ENCODE measurements at places on chromosomes 1 and 21. TPM values are rescaled to one million over a fixed set of nuclear protein-coding genes. Genes with fewer than 3 reads are reported as not detected.

DNA sequence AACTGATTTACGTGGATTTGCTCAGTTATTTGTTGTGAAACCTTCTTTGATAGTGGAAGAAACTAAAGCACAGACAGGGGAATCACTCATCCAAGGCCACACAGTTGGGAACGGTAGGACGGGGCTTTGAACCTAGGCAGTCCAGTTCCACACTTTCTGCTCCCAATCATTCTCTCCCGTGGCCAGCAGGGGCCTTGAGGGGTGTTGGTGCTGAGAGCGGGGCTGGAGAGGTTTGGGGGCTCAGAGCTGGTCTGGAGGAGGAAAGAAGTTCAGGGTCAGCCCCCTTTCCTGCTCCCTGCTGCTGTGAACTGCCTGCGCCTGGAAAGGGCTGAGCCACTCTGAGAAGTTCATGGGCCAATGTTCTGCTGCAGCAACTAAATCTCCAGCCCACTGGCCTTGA is 31.4 kb upstream of the ACTL8 start:
- DNase-seq: no peak

DNA sequence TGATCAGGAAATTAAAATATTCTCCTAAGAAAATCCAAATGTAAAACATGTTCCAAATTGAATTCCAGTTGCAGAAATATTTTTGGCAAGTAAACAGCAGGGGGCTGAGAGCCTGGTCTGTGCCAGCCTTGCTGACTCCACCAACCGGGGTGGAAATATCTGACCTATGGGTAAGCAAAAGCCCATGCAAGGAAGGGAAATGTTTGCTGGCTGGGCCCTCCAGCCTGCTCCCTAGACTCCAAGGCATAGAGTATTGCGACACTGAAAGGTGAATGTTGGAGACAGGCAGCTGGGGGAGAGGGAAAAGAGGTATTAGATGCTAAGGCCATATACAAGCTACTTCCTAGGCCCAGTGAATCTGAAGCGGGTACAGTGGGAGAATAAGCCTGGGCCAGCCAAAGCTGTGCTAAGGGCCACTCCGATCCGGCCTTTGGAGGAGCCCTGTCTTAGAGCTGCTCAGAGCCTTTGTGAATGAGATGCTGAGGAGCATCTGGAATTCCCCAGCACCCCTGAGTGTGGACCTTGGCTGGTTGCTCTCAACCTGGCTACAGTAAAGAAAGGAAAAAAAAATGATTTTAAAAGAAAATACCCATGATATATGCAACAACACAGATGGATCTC is 24.9 kb upstream of the ATP1B1 start:
- DNase-seq: no peak

DNA sequence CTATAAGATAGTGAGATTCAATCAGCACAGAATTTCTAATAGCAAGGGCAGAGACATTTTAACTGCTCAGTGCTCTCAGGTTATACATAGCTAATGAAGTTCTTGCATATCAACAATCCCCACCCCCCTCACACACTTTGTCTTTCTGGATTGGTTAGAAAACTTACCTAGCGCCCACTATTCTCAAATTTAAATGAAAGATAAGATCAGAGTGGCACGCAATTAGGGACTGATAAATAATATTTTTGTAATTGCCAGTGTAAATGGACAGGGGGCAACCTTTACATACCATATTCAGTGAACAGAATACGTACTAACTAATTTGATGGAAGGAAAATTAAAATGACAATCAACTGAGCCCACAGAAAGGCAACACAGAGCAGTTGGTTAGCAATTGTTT is 11.7 kb downstream of the SELL start:
- no peak for DNase-seq

The OSCP1 gene
- 3.5 TPM for total RNA-seq

DNA sequence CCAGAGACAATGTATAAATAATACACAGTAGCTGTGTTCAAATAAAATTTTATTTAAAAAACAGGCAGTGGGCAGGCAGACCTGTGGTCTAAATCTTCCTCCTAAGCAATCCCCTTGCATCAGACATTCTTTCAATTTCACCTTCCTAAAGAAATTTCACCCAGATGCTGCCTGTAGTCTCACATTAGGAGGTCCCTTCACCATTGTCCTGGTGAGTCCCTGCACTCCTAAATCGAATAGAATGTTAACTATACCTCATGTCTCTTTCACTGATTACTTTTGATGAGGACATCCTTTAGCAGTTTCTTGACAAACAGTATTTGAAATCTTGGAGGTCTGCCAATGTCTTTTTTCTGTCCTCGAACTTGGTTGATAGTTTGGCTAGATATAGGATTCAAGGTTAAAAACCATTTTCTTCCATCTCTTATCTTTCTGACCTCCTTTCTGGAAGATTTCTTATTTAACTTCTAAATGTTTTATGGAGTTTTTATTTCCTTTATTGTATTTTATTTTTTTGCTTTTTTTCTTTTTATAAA is 77.5 kb downstream of the LPGAT1 start:
- peak; percentile 38 for DNase-seq

DNA sequence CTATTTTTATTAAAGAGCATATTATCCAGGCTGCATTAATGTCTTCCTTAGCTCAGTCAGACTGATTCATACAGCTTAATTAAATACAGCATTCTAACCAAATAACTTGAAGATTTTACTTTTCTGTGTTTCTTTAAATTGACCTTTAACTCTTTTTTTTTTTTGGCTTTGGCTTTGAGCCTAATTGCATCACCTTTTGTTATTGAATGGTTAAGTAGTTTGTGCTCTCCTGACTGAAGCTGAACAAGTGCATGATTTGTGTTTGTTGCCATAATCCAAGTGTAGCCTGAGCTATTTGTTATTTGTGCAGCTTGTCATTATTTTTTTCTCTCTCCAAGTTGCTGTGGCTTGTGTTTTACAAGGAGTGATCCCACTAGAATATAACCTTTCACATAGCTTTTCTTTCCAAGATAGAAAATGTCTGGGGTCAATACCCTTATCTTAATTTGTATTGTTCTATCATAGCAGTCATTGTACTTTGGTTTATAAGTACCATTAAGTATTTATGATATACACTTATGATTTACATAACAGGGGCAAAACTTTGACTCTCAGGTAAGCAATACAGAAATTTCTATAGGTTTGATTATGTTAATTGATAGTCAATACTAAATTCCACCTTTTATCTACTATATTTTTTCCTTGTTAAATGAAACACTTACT is 31.6 kb downstream of the CDC14A start:
- no peak for DNase-seq

Measured in dermis blood vessel endothelial cell (primary cell).